ENCODE measurements at places on chromosomes 1 and 21.
A peak's percentile ranks its signal among the peaks of the same experiment; 100 is the strongest.

- no peak for DNase-seq
Observed at GRCh38 chr1:193588311-193589082, 402.1 kb upstream of the B3GALT2 start.

GRCh38 chr1:51534447-51534846 is 15.4 kb upstream of the EPS15 start:
- no peak for DNase-seq

- no peak for DNase-seq
Observed at GRCh38 chr1:15212954-15213291, 34.1 kb upstream of the FHAD1 start.

- no peak for DNase-seq
Observed at GRCh38 chr1:51966559-51966958, 23.9 kb downstream of the RAB3B start.

DNA sequence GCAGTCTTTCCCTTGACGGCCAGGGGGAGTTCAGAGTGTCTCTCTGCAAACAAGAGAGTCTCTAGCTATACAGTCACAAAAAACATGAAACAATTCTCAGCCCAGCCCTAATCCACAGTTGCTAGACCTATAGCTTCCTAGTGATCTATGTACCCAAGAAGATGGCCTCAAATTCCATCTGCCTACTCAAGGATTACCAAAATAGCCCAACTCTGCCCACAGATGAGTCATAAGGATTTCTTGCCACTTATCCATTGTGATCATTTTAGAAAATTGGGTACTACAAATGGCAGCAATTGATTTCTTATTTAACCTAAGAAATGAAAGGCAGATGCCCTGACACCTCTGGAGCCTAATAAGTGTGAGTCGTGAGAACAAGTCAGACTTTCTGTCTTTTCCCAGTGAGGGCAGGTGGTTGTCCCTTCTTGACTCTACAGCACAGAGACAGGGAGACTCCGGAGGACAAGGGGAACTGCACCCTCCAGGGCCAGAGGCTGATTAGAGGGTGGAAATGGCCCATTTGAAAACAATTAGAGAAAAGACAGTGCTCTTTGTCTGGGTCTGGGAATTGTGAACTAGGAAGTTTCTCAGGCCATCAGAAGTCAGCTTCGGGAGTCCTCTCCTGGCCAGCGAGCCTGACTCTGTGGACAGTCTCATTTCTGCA is 65.4 kb downstream of the ABCA4 start:
- no peak for DNase-seq

DNA sequence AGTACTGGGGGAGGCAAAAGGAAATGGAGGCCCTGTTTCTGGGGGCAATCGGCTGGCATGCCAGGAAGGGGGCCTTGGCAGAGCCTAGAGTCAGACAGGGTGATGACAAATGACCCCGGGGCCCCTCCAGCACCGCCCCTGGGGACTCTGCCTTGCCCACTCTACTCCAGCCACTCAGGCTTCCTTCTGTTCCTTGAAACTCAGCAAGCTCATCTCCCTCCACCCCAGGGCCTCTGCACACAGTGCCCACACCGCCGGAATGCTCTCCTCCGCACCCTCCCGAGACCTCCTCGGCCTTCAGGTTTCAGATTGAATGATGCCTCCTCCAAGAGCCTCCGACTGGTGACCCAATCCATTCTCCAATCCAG is 122.5 kb upstream of the ZBTB40 start:
- DNase-seq, result no peak

- DNase-seq, result no peak
Observed at GRCh38 chr1:91171898-91172297, 150.1 kb upstream of the ZNF644 start.

- DNase-seq, result no peak
Observed at GRCh38 chr1:43286115-43286514, 734 bp upstream of the C1orf210 start.

DNA sequence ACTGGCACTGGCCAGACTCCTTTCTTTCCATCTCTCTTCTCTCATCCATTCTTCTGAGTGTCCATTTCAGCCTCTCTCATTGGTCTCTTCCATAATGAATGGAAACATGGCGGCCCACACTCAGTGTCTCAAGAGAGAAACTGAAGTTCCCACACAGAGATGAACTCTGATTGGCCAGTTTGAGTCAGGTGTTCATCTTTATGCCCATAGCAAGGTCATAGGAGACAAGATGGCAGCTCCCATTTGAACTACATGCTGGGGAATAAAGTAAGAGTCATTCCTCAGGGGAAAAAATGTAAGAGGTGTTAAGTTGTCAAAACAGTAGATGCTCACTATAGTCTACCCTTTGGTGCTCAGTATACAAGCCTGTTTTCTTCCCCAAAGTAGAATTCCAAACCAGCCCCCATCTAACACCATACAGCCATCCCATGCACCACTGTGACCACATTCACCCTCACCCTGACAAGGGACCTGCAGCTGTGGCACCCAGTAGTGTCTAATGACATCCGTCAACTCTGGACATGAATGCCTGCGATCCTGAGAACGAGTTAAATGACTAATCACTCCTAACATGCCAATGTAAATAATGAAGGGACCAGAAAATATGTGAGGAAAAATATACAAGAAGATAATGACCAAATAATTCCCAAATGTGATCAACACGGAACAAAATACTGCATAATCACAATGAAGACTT is 12.4 kb downstream of the CDA start:
- no peak for DNase-seq

- peak; percentile 9 for DNase-seq
Observed at GRCh38 chr1:24903011-24903461, 27.0 kb downstream of the RUNX3 start.

Data from stimulated activated naive CD8-positive, alpha-beta T cell treated with anti-CD3 and anti-CD28 coated beads, Interleukin-15, Interleukin-2, amounts not matched to agents 100 U/mL and 50 U/mL, for 24 hours (primary cell).